ENCODE measurements at places on chromosomes 5 and 9. TPM values are rescaled to one million over a fixed set of nuclear protein-coding genes. Genes with fewer than 3 reads are reported as not detected.

Gene NOP16
- total RNA-seq = 23.3 TPM

Gene AIF1L
- 215 TPM for total RNA-seq

Gene ADAMTS2
- 101 TPM for total RNA-seq

Gene SPATA31A3
- not detected for total RNA-seq

GRCh38 chr5:142686210-142686734 is 382 bp upstream of the FGF1 start:
- H3K4me3 ChIP-seq = no peak overlapping the region
- no peaks in the 10 kb centered on the region for H3K27me3 ChIP-seq
- peaks cover 14% of the 10 kb centered on the region for H3K4me1 ChIP-seq
- H3K36me3 ChIP-seq = no peaks in the 10 kb centered on the region
- DNase-seq = no peak

DNA sequence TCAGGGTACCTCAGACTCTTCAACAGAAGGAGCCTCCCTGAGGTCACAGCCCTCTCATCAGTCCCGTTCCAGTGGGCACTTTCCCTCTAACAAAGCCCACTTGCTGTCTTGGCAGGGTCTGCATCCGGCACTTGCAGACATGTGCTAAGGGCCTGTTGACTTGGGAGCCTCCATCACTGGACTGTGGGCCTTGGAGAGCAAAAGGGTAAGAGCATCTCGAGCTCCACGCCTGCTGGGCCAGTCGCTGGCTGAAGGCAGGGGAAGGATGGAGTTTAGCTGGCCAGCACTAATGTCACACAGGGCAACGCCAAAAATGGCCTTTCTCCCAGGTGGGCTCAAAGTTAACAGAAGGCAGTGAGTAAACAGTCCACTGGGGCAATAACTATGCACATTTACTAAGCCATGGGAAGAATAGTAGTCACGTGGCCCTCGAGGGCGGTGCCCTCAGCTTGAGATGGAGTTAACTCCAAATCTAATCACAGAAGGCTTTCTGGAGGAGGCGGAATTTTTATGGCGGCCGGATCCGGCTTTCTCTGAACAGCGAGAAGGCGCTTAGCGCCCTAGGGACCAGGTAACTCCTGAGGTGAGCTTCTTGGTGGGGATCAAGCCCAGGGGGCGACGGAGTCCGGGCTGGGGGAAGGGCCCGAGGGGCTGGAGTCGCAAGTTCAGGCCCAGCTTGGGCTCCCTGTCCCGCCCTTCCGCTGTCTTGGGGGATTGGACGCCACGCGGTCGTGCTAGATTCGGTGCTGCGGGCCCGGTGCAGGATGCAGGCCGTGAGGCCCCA is 2.0 kb upstream of the NSD1 start:
- H3K4me1 ChIP-seq = peaks cover 17% of the 10 kb centered on the region
- no peak overlapping the region for H3K4me3 ChIP-seq
- peak; percentile 83 for DNase-seq
- H3K27ac ChIP-seq = no peak overlapping the region
- no peaks in the 10 kb centered on the region for H3K36me3 ChIP-seq

Data from spleen (tissue), 13 donors.